ENCODE measurements at places on chromosomes 5 and 9.

DNA sequence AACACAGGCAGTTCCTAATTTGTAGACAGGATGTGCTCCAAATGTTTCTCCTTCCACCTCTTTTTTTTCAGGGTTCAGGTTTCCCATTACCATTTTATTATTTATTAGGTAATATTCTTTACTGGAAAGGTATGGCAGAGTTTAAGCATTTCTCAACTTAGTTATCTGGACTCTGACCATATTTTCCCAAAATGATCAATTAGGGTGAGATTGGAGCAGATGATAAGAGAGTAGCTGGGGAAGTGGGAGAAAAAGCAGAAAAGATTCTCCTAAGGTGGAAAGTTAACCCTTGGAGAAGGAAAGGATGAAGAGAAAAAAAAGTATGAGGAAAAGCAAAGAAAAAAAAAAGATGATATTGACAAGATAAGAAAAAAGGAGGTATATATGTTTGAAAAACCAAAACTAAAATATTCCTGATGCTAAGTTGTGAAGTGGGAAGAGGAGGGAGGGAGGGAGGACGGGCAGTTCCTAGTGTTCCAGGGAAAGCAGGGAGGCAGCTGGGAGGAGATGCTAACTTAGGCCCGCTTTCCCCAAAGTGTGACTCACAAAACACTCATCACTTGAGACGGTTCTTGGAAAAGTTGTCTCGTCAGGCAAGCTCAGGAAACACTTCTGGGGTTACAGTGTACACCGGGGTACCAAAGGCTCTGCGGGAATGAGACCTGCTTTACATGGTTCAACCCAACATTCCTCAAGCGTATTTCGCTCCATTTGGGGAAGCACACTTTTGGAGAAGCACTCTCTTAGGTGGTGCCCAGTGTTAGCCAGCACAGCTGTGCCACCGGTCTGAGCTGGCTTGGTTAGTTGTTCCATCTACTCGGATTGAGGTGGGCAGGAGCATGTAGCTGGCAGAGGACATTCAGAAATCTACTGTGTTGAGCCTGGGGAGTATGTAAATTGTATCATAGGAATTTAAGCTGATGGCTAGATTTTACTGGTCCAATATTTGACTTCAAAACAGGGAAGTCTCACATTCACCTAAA lies 35.1 kb downstream of the B4GALT1 start:
- DNase-seq, result no peak

DNA sequence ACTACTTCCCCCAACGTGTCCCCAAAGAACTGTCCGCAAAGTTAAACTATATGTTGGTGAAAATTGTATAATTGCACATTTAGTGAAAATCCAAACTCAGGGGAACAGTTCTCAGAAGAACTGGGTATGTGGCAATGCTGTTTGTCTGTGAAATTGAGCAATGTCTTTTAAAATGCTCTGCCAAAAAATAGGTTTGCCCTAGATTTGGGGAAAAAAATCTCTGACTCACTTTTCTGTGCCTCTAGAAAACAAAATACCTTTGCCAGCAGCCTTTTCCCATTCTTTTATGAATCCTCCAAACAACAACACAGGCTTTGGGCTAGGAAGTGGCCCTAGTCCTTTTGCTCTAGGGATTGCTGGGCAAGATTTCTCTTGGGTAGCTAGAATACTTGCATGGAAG lies 37.4 kb upstream of the ZNF608 start:
- DNase-seq, result no peak

DNA sequence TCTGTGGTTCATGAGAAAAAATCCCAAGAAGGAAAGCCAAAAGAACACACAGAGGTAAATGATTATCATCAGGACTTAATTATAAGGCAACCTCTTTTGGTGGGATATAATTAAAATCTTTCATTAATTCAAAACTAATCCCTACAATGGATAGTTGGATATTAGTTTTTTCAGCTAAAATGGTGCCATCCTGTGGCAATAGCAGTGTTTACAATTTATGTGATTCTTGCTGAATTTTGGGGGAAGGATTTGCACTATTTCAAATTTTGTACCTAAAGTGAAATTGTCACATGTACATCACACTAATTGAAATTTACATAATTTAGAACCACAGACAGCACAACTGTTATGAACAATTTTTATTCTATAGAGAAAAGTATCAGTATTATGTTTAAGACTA lies 67.0 kb downstream of the CAST start:
- no peak for DNase-seq

DNA sequence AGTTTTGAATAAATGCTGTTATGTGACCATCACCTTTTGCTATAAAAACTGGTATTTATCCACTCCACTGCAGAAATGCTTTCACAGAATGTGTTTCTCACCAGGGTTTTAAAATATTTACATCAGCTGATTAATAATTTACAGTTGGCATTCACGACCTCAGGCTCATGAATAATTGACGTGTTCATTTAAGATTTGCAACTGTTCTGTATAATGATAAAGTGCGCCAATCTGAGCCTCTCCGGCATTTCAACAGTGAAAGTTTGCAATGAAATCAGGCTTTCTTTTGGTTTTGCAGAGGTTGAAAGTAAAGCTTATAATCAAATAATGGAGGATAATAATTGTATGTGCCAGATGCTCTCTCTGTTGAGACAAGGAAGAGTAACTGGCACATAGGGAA lies 434.9 kb downstream of the ICE1 start:
- no peak for DNase-seq

DNA sequence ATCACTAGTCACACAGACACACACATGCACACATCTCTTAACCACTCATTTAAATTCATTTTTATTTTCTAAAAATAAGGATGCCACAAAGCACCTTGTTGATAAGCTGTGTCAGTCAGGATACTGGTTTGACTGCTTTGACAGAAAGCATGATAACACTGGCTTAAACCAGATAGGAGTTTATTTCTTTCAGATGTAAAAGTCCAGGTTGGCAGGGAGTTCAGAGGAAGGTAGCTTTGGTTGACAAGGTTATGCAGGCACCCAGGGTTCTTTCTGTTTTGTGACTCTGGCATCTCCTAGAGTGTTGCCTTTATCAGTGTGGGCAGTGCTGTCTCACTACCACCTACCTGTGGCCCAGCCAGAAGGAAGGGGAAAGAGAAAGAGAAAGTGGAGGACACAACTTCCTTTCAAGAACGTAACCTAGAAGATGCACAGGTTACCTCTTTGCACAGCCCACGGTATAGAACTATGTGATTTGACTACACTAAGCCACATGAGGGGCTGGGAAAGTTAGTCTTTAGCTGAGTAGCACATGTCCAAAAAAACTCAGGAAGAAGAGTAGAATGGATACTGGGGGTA lies 334.7 kb downstream of the OSTF1 start:
- no peak for DNase-seq

DNA sequence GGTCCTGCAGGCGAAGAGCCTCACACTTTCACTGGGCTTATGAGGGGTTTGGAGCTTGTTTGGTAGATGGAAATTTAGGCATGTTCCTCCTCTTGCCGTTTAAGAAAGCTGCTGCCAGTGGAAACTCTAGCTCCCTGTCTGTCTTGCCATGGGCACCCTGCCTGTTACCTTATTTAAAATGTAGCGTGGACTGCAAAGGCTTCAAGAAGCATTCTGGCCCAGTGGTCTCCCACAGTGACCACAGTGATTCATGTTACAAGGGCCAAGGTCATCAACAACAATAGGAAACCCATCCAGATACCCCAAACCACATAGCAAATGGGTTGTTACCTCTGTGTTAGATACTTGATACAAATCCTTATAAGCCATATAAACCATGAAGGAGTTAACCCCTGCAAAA lies 96.6 kb downstream of the DPYSL3 start:
- no peak for DNase-seq
